ENCODE measurements at places on chromosomes 5 and 9. TPM values are rescaled to one million over a fixed set of nuclear protein-coding genes. Genes with fewer than 3 reads are reported as not detected.

- DNase-seq, result no peak
Measured at GRCh38 chr9:75181750-75182149, 93.4 kb downstream of the OSTF1 start.

DNA sequence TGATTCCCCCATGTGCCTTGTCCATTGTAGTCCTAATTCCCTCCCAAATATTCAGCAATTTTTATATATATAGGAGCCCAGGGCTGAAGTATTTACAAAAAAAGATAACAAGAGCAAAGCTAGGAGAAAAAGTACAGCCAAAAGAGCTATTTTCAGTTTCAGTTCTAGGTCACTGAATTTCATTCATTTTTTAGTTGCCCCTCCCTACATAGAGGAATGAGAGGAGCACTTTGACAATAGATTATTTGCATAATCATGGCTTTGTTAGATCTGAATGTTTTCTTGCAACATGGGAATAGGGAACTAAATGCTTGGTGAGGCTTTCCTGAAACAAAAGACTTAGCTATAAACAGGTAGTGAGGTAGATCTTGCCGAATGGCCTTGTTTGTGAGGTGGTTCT, 15.3 kb upstream of the F2RL2 start:
- DNase-seq, result no peak

The ZBTB5 gene
- 6.8 TPM for total RNA-seq

The ELOVL7 gene
- total RNA-seq, result 0.34 TPM

GRCh38 chr9:126454215-126454614, 127.6 kb downstream of the MVB12B start:
- no peak for DNase-seq

- no peak for DNase-seq
Measured at GRCh38 chr9:98968601-98969337, 25.1 kb downstream of the COL15A1 start.

The ADAMTSL2 gene
- total RNA-seq, result 55.2 TPM

The NR4A3 gene
- total RNA-seq, result 7.7 TPM

GRCh38 chr5:1391691-1392090, 46.8 kb upstream of the CLPTM1L start:
- no peak for DNase-seq

DNA sequence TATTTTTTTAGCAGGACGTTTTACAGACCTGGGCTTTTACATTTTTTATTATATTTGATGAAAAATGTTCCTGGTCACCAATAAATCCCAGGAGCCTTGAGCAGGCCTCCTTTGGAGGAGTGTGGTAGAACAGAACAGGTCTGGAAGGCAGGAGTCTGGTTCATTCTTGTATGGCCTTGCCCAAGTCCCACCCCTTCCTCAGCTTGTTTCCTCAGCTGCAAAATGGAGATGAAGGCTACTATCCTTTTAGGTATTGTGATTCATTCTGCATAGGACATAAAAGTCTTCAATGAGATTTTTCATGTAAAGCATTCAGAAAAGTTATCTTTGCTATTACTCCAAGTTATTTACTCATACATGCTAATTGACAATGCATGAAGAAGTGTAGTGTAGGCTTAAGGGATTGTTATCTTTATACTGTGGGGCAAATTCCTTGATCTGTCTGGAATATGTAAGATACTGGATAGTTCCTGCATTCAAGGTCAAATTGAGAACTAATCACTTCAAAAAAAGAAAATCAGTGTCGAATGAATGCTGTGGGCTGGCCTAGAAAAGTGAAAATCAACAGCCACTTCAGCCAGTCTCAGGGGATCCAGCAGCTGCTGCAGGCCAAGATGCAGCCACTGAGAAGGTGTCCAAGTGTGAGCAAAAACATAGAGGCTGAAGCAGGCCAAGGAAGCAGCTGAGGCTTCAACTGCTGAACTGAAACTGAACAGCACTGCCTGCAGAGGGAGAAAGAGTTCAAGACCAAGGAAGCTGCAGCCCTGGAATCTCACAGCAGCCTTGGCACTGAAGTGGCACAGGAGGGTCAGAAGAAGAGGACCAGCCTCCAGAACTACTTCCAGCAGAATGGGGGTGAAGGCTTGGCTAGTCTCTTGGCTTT, 15.5 kb upstream of the SLC36A3 start:
- DNase-seq, result peak; percentile 41

The RPL37 gene
- 669 TPM for total RNA-seq

DNA sequence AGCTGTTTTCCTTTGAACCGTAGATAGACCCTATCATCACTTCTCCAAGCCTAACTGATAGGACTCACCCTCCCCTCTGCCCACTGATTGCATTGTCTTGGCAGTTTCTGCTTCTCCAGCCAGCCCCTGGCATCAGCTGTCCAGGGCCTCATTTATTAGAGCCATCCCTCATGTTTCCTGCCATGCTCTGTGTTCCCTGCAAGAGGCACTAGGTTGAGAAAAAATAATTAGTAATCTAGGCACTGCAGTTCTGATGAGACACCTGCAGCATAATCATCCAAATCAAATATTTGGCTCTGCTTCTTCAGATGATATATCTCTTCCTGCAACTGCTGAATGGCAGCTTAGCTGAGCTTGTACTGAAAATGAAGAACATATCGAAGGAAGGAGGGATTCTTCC, 303.0 kb upstream of the TLE4 start:
- DNase-seq, result no peak

DNA sequence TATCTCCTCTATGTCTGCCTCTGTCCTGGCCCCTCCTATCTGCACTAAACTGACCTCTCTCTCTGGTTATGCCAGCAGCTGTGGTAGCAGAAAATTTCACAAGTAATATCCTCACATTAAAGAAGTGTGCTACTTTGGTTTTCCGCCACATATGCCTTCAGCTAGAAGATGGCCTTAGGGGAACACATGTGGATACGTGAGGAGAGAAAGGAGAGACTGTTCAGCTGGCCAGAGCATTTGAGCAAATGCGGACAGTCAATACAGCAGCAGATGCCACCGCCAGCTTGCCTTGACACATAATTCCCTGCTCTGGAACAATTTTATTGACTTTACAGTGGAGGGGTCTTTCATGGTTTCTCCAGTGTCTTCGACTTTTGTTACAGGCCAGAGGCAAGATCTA, 434.6 kb downstream of the TAF11L14 start:
- DNase-seq, result no peak

The GOLM1 gene
- 12.9 TPM for total RNA-seq

The ZNF883 gene
- total RNA-seq, result 6.9 TPM

The C5orf63 gene
- 8.9 TPM for total RNA-seq

DNA sequence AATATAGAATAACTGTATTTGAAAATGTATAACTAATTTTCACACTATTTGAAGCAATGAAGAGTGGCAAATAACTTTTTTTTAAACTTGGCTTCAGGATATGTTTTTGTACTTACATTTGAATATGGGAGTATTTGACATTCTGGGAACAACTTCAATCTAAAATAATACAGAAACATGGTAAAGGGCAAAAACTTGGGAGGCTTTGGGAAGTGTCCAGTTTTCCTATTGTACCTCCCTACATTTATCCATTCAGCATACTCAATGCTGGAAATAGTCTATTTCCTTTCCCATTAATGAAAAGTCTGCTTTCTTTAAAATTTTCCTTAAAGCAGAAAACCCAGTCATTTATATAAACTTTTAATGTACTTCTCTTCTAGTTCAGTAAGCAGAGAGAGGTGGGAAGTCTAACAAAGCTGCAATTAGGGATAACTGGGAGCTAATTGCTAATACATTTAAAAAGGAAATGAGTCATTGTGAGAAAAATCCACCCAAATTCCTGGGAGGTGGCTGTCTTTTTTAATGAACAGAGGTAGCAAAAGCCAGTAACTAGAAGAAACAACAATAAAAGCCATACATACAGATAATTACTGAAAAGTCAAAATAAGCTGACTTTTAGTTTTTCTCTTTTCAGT, 128.8 kb downstream of the FBN2 start:
- no peak for DNase-seq

- DNase-seq, result peak; percentile 75
Measured at GRCh38 chr5:10537624-10538023, 26.2 kb upstream of the ANKRD33B start.

The KCNT1 gene
- total RNA-seq, result 0.17 TPM

DNA sequence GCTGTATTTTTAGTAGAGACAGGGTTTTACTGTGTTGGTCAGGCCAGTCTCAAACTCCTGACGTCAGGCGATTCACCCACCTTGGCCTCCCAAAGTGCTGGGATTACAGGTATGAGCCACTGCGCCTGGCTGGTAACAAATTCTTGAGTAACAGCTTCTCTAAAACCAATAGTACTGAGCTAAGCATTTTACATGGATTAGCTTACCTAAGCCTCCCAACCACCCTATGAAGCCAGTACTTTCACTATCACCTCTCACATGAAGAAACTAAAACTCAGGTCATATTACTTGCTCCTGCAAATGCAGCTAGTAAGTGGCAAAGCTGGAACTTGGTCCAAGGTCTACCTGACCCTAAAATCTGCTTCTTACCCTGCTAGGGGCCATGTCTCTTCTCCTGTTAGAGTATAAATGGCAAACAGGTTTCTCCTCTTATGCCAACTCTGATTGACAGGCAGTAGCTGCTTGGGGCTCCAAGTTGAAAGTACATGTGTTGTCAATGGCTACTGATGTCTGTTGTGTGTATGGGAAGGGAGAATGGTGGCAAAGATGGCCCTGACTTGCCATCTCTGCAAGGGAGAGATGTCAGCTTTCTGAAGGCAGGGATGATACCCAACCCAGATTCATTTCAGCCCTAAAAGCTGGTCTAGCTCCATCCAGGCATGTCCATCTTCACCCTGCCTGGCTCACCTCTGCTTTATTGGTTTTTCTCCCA, 4.0 kb downstream of the PHF19 start:
- no peak for DNase-seq

DNA sequence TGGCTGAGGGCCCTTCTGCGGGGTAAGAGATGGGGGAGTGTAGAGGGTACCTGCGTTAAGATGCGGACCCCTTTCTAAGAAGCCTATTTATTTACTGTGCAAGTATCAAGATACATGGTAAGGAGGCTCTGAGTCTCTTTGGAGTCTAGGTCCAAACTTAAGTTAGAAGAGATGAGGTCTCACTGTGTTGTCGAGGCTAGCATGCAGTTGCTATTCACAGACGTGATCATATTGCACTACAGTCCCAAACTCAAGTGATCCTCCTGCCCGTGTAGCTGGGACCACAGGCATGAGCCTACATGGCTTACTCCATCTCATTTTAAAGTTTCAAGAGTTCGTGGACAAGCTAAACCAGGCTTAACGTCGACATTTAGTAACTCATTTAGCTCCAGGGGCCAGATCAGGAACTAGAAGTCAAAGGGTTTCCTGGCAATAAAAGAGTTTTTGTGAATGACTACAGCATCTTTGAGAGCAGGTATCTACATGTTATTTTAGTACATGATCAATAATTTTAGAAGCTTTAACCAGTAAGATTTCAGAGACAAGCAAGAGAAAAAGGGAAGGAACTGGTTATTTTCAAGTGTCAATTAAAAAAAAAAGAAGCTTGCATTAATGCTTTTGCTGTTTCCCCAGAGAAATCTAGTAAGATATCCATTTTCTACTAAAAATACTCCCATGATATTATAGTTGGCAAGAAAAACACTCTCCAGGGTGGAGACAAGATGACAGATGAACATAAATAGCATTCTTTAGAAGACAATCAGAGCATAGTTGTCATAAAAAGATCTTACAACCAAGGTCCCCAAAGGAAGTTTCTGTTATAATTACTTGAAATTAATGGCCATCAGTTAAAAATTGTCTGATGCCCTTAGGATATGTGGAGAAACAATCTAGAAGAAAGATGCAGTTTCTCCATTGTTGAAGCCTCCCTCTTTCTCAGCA, 141.3 kb downstream of the SCAMP1 start:
- DNase-seq, result no peak

DNA sequence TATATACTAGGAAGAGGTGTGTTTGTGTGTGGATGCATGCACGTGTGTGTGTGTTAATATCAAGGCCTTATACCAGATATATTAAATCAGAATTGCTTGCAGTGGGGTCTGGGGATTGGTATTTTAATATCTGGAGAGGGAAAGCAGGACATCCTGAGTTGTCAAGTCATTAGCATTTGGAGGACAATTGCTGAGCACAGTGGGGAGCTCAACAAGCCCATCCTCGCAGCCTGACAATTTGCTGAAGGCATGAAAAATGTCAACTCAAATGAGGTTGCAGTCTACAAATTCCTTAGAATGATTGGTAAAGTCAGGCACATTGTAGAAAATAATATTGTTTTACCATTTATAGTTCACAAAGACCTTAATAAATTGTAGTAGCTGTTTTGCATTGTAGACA, 627.4 kb downstream of the LRRC70 start:
- no peak for DNase-seq

GRCh38 chr9:34059281-34059680, 10.6 kb upstream of the UBAP2 start:
- DNase-seq, result no peak

The PCA3 gene
- not detected for total RNA-seq

The DND1 gene
- 0.41 TPM for total RNA-seq

DNA sequence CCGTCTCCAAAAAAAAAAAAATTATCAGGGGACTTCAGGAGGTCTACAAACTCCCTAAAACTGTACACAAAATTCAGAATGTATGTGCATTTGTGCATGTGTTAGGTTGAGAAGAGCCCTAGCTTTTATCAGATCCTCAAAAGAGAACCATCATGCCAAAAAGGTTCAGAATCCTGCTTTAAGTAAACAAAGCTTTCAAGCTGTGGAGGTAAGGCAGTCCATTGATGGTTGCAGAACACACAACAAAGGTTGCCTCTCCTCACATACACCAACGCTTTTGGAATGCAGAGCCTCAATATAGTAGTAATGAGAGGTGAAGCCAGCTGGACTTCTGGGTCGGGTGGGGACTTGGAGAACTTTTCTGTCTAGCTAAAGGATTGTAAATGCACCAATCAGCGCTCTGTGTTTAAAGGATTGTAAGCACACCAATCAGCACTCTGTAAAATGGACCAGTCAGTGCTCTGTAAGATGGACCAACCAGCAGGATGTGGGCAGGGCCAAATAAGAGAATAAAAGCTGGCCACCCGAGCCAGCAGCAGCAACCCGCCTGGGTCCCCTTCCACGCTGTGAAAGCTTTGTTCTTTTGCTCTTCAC, 57.9 kb upstream of the RNF38 start:
- DNase-seq, result no peak

DNA sequence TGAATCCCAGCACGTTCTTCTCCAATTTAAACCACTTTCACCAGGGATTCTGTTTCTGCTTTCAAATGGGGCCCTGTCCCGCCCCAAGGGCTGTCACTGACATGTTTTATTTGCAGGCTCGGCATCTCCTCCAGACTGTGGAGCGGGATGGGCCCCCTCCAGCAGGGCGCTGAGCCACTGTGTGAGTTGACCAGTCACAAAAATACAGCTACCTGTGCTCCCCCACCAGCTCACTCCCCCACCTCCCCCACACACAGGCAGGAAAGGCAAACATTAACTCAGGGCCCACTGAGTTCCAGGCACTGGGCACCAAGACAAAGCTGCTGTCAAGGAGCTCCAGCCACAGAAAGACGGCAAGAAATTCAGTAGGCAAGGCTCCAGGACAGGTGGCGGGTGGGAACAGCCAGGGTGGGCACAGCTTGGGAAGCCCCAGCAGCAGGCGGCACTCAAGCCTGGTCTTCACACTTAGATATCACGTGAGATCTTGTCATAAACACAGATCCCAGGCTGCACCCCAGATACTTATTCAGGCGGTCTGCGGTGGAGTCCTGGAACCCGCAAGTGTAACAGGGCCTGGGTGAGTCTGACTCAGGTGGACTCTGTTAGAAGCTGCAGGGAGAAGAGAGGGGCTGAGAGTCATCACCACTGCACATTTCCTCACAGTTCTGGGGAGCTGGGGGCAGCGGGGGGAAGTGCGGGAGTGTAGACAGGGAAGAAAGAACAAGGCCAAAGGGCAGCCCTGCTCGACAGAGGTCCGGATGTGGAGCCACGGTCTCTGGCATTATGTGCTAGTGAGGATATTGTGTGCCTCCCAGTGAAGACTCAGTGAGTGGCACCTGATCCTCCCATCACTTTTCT, 44.7 kb downstream of the OR2V1 start:
- no peak for DNase-seq
